ENCODE measurements at places on chromosomes 7 and 10.

- no peak for DNase-seq
Measured at GRCh38 chr7:80145780-80146422, 11.3 kb downstream of the GNAI1 start.

GRCh38 chr10:74882831-74883230 is 56.4 kb downstream of the KAT6B start:
- DNase-seq = no peak

- no peak for DNase-seq
Measured at GRCh38 chr10:8502573-8502972, 448.1 kb downstream of the GATA3 start.

- DNase-seq = no peak
Measured at GRCh38 chr10:89830624-89831023, 129.2 kb downstream of the KIF20B start.

DNA sequence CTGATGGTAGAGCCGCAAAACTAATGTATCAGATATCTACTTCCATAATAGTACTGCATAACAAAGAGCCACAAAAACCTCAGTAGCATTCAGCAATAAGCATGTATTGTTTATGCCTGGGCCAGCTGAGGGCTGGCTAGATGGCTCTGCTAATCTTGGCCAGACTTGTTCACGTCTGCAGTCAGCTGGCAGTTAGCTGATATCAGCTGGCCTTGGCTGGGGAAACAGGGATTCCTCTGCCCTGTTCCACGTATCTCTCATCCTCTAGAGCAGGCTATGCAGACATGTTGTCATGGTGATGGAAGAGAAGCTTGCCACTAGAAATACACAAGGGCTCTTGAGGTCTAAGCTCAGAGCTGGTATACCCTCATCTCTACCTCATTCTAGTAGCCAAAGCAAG is 62.9 kb downstream of the GRM8 start:
- no peak for DNase-seq

GRCh38 chr7:51134013-51134441 is 182.6 kb downstream of the COBL start:
- DNase-seq = no peak

DNA sequence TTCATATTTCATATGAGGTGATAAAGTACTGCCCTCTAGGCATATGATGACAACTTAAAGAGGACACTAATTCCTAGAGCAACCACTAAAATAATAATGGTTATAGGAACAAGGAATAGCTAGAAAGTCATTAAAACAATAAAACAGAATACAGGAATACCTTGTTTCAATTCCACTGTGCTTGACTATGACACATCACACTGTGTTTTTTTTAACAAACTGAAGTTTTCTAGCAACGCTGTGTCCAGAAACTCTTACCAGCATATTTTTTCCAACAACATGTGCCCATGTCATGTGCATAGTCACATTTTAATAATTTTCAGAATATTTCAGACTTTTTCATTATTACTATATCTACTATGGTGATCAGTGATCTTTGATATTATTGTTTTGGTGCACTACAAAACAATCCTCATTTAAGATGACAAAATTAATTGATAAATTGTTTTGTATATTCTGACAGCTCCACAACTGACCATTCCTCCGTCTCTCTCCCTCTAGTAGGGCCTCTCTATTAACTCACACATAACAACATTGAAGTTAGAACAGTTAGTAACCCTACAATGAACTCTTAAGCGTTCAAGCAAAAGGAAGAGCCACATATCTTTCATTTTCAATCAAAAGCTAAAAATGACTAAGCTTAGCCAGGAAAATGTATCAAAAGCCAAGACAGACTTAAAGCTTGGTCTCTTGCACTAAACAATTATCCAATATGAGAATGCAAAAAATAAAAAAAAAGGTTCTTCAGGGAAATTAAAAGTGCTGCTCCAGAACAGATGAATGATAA is 85.8 kb downstream of the SNX13 start:
- no peak for DNase-seq

DNA sequence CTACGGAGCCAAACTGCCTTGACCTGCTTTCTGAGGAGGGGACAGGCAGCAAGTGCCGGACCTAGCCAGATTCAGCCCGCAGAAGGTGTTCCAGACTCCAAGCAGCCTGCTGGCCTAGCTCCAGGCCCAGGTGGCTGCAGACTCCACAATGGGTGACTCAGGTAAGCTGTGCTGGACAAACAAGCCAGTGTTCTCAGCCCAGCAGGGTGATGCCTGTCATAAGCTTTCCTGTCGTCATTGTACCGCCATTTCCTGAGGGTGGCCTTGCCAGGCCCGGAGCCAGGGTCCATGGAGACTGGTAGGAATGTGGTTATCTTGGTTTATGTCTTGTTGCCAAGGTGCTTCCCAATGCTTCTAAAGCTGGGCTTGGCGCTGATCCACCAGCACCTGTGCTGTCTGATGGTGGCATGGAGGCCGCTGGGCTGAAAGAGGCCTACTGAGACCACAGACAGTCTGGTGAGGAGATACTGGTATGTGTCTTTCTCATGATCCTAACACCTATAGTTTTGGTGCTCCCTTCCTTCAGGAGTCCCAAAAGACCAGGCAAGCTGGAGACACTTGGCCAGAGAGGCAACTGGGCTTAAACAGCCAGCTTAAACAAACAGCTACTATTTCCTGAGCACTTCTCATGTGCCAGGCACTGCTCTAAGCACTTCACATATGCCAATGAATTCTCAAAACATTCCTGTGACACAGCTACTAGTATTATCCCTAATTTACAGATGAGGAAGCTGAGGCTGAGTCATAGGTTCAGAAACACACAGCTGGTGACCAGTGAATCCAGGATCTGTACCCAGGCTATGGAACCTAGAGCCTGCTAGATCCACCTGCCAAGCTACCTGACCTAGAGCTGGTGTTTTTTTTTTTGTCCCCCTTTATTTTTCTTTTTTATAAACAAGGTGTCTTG is 42.0 kb downstream of the ZC3HC1 start:
- no peak for DNase-seq

- DNase-seq = no peak
Measured at GRCh38 chr7:81284576-81284975, 365.7 kb upstream of the SEMA3C start.

GRCh38 chr7:28551331-28551730 is 139.0 kb downstream of the CREB5 start:
- no peak for DNase-seq

GRCh38 chr10:31584098-31584631 is 265.1 kb downstream of the ZEB1 start:
- no peak for DNase-seq

DNA sequence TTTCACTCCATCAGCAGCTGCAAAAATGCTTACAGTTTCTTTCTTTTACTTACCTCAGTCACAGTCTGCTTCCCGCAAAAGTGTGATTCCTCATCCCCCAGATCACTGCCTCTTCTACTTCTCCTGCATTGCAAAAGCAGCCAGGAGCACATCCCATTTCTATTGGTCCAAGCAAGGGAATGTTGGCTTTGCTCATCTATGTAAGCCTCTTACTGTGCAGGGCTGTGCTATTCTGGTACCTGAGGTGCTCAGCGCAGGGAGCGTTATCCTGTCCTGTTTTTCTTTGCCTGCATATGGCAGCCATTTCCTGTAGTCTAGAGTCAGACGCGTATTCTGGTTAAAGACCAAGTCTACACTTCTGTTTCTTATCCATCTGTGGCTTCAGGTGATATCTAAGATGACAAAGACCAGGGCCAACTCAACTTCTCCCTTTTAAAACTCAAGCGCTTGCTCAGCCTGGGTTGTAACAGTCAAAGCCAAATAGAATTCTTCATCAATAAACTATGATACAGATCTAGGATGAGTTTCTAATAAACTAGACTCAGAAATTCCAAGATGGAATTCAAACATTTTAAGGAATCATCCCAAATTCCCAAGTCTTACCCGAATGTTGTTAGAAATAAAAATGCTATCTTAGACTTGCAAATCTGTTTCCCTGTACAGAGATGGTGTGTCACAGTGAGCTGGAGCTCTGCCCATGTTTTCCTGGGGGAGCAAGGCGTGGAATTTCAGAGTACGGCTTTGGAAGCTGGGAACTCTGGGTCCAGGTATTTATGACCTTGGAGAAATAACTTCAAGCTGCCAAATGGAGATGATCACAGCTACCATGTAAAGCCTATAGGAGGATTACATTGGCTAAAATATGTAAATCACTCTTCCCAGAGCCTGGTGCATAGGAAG is 6.1 kb upstream of the RBM17 start:
- no peak for DNase-seq

GRCh38 chr10:69403519-69403918 is 13.2 kb downstream of the TACR2 start:
- peak; percentile 17 for DNase-seq

DNA sequence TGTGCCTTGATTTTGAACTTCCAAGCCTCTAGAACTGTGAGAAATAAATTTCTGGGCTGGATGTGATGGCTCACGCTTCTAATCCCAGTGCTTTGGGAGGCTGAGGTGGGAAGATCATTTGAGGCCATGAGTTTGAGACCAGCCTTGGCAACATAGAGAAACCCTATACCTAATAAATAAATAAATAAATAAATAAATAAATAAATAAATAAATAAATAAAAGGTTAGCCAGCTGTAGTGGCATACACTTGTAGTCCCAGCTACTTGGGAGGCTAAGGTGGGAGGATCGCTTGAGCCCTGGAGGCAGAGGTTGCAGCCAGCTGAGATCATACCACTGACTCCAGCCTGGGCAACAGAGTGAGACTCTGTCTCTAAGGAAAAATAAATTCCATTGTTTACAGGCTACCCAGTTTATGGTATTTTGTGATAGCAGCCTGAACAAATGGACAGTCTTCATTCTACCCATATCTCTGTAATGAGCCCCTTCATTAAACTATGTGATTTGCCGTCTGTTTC is 67.7 kb downstream of the STEAP1B start:
- no peak for DNase-seq

DNA sequence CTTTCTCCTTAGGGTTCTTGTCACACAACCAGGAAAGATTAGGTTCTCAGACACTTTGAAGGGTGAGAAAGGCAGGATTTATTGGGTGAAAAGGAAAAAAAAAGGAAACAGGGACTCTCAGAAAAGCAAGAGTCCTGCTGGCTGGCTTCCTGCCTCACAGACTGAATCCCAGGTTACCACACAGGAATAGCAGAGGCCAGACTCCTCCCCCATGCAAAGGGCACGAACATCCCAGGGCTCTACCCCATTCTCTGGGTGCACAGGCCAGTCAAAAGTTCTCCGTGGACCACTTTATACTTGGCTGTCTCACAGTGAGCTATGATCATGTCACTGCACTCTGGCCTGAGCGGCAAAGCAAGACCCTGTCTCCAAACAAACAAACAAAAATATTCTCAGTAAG is 42.6 kb downstream of the HOXA1 start:
- DNase-seq = no peak

DNA sequence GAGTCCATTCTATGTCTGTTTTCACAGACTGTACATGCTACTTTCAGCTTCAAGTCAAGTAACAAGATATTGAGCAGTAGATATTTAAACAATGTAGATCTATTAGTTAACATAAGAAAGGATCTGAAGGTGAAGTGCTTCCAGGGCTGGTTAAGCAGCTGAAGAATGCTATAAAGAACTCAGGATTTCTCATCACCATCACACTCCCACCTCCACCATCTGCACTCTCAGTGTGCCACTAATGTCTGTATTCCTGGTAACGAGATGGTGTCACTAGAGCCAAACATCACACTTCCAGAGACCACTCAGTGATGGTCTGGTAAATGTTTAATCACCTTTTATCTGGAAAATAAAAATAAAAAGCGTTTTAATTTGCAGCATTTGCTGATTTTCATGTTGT is 224.0 kb upstream of the FERD3L start:
- DNase-seq = no peak

Data from NAMALWA (cell line).